ENCODE measurements at places on chromosomes 13 and 19.
A peak's percentile ranks its signal among the peaks of the same experiment; 100 is the strongest.

- DNase-seq: no peak
Observed at GRCh38 chr13:28455580-28456194, 39.2 kb downstream of the FLT1 start.

DNA sequence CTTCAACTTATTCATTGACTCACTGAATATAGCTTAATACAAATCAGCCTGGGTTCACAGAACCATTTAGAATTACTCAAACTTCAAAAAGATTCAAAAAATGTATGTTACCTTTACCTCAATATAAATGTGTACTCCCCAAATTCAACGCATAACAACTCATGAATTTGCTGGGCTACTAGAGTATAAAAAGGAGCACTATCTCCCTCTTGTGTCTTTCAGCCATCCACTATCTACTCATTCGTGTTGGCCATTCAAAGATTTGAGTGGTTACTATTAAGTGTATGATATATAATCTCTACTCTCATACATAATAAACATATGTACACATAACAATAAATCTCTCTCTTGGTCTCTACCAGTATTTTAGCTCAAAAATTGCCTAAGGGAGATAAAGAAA lies 20.3 kb downstream of the INTS6 start:
- no peak for DNase-seq

- DNase-seq: no peak
Observed at GRCh38 chr19:28631961-28632360, 581.0 kb downstream of the UQCRFS1 start.

DNA sequence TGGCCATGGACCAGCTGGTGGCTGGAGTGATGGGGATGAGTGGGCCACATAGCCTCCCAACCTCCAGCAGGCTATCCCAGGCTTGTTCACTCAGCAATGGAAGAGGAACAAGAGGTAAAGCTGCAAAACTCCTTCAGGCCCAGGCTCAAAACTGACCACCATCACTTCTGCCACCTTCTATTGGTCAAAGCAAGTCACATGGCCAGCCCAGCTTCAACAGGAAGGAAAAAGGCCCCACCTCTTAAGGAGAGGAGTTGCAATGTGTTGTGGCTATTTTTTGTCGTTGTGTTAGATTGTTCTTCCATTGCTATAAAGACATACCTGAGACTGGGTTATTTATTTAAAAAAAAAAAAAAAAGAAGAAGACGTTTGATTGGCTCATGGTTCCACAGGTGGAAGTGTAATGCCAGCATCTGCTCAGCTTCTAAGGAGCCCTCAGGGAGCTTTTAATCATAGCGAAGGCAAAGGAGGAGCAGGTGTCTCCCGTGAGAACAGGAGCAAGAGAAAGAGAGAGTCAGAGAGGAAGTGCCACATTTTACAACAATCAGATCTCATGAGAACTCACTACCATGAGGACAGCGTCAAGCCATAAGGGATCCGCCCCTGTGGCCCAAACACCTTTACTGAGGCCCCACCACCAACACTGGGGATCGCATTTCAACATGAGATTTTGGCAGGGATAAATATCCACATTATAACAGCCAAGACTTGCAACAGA lies 5.4 kb downstream of the IGSF23 start:
- DNase-seq: no peak

DNA sequence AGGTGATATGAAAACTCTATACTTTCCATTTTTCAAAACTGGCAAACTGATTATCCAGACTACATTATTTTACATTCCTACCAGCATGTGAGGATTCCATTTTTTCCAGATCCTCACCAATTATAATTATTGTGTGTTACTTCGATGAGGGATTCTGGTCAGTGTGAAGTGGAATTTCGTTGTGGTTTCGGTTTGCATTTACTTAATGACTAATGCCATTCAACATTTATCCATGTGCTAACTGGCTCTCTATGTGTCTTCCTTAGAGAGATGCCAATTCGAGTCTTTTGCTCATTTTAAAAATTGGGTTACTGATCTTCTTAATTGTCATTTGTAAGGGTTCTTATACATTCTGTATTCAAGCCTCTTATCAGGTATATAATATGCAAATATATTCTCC lies 1551.3 kb upstream of the MIR17HG start:
- DNase-seq: no peak

- DNase-seq: no peak
Observed at GRCh38 chr13:29572575-29572974, 22.9 kb downstream of the SLC7A1 start.

DNA sequence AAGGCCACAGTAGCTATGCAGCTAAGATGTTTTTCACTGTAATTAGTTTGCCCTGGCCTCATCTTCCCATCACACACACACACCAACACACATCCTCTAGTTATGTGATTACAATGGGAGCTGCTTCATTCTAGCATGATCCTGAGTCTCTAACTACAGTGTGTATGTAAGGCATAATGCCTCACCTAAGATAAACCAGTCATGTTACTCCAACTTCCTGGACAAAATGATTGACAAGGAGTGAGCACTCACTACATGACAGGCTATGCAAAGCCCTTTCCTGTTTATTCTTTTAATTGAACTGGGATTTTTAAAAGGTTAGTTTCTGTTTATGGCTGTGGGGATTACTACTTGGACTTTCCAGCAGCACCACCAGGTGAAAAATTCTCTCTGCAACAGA lies 400.8 kb upstream of the ATXN8OS start:
- DNase-seq: no peak

GRCh38 chr19:8141726-8142512 lies 7.5 kb downstream of the FBN3 start:
- DNase-seq: no peak

GRCh38 chr13:27132538-27132937 lies 39.1 kb downstream of the USP12 start:
- no peak for DNase-seq

GRCh38 chr19:58170860-58171259 lies 12.0 kb upstream of the ZNF274 start:
- no peak for DNase-seq

GRCh38 chr13:64579331-64579730 lies 2650.8 kb downstream of the PCDH9 start:
- DNase-seq: no peak

DNA sequence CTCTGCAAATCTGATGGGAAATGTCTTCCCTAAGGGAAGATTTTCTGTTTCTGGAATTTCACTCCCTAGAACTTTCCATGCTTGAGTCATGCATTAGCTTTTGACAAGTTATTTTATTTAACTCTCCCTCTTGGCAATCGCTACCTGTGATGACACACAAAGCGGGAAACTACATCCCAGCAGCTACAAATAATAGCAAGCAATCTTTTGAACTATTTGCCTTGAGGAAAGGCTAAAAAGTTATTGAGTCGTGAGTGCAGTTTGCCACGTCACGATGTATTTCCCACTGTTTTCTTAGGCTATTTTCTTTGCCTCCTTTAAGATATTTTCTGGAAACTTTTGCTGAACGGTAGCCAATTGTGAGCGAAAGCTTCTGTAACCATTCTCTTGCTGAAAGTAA lies 353.3 kb upstream of the HTR2A start:
- DNase-seq: peak; percentile 78

DNA sequence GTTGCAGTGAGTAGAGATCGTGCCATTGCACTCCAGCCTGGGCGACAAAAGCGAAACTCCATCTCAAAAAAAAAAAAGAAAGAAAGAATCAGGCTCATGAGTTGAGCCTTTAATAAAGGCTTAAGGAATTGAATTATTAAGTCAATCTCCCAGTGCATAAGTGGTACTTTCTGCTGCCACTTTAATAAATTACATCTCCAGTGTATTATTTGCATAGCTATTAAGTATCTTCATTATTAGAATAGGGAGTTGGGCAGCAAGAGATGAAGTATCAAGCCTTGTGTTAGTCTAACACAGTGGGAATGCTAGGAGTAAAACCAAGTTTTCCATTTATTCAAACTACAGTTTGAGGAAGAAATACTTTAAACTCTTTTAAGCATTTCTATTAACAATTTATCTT lies 15.6 kb upstream of the FAM124A start:
- no peak for DNase-seq

DNA sequence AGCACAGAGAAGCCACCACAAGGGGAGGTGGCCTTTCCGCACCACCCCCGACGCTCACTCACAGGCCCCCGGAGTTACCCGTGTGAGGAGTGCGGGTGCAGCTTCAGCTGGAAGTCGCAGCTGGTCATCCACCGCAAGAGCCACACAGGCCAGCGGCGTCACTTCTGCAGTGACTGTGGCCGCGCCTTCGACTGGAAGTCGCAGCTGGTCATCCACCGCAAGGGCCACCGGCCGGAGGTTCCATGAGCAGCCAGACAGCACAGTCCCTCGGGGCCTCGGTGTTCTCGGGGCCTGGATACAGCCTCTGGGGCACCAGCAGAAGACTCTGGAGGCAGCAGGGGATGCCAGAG lies 4.3 kb downstream of the ZNF446 start:
- DNase-seq: no peak

DNA sequence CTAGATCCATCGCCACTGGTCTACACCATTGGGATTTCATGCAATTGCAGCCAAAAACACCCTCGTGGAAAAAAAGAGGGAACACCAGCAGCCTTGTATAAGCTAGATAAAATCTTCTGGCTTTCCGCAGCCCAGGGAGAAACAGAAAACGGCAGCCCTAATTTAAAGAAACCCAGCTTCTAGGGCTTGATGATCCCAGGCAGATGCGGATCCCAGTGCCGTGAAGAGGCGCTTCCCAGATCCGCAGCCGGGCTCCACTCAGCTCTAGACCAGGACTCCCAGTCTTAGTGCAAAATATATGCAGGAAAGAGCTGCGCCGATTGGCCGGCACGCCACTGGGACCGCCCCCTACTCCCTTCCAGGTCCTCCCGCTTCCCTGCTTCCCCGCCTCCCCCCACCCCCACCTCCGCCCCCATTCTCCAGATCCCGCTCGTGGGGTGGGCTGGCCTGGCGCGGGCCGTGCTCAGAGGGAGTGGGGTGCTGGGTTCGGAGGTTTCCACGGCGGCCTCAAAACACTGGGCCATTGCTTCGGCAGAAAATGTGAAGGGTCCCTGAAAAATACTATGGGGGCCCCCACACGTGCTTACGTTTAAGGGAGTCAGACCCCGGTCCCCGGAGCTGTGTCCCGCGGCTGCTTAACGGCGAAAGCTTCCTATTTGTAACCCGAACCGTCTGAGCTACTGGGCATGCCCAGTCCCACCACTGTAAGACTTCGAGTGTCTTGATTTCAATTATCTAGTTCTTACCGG lies 63.1 kb downstream of the SERP2 start:
- peak; percentile 95 for DNase-seq

- DNase-seq: no peak
Observed at GRCh38 chr13:109761695-109762094, 24.7 kb downstream of the IRS2 start.

- no peak for DNase-seq
Observed at GRCh38 chr13:114096031-114096485, 36.4 kb downstream of the RASA3 start.

DNA sequence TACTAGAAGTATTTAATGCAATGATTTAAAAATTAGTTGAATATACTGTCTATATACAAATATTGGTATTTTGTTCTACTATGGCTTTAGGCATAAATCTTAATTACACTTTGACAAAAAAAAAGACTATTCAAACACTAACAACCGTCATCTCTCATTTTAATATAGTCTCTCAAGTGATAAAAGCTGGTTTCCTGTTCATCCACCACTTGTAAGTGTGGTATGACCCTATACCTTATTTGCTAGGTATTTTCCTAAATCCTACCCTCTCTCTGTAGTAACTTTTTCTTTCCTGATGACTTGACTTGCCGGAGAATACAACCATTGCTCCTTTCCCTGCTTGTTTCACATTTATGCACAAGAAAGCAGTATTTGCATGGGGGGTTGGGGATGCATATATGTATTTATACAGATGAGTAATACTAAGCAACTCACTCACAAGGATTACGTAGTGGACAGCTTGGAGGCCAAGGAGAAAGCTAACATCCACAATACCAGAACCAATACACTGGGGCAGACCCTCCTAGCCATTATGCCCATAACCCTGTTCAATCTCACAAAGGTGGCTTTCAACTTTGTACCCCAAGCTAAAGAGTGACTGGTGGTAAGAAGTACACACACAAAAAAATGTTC lies 12.7 kb upstream of the EFNB2 start:
- no peak for DNase-seq

DNA sequence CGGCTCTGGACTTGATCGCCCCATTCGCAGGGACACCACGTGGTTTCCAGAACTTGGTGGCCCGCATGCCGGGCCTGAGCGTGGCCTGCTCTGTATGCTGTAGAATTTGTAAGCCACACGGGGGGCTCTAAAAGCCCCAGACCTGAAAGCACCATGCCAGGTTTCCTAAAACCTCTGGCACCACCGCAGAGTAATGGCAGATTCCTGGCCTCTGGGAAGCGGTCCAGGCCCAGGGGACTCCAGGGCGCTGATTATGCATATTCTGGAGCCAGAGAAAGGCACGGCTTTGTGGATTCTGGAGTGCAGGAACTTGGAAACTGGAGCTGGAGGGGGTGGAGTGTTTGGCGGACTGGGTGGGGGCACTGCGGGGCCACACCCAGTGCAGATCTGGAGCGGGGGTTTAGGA lies 3.7 kb downstream of the FTL start:
- DNase-seq: peak; percentile 22

GRCh38 chr13:36774931-36775330 lies 44.1 kb upstream of the RFXAP start:
- no peak for DNase-seq

DNA sequence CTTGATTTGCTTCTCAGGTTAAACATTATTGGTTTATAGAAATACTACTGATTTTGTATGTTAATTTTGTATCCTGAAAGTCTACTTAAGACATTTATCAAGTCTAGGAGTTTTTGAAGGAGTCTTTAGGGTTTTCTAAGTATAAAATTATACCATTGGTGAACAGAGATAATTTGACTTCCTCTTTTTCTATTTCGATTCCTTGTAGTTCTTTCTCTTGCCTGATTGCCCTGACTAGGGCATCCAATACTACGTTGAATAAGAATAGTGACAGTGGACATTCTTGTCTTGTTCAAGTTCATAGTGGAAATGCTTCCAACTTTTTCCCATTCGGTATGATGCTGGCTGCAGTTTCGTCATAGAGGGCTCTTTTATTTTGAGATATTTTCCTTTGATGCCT lies 807.5 kb upstream of the SLC10A2 start:
- no peak for DNase-seq

- no peak for DNase-seq
Observed at GRCh38 chr13:97058391-97058790, 64.1 kb upstream of the OXGR1 start.

DNA sequence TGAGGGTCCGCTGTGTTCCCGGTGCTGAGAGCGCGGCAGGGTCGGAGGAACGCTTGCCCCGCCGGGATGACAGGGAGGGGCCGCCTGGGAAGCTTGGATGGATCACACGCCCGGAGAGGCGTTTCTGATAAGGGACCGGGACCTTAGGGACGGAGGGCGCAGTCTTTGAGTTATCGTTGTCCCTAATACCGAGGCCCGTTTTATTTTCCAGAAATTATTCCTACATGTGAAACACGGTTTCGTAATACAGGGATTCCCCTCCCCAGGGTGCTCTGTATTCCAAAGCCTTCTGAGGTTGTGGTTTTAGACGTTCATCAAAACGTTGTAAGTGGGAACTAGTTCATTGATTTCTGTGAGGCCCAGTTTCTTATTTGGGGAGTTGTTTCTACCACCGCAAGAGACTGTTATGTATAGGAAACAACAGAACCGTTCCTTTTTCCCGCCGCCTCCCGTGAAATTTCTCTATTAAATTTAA lies 752 bp downstream of the PDCD5 start:
- DNase-seq: peak; percentile 51

- no peak for DNase-seq
Observed at GRCh38 chr19:48149430-48149829, 20.7 kb downstream of the LIG1 start.

GRCh38 chr19:27780367-27781075 lies 1432.4 kb downstream of the UQCRFS1 start:
- no peak for DNase-seq

All from astrocyte of the hippocampus (primary cell).